NCI-H187 (cell line): ENCODE measurements at places on chromosomes 5 and 9.

- no peak for DNase-seq
Observed at GRCh38 chr9:77980622-77981021, 51.0 kb downstream of the GNAQ start.

DNA sequence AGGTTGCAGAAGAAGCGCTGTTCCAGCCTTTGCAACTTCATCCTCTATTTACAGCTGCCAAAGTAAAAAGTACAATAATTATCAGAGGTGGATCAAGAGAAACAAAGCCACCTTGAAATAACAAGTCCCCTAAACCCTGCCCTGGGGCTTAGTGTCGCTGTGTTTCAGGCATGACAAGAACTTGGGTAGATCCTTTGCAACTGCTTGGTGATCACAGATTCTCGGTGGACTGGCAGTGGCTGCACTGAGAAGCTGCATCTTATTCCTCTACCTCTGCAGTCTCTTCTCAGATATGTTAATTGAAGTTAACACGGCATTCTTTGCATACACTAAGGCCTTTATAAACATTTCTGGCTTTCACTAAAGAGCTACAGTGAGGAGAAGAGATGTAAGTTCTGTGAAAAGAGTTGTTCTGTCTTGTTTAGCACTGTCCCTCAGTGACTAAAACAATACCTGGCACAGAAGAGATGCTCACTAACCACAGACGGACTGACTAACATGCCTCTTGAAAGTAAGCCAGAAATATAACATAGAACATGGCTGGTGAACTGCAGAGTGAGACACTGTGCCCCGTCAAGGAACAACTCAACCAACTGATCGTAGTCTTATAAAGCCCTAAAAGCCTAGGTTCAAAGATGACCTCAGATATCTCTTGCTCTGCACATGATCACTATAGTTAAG, 144.2 kb downstream of the MLLT3 start:
- DNase-seq, result no peak

DNA sequence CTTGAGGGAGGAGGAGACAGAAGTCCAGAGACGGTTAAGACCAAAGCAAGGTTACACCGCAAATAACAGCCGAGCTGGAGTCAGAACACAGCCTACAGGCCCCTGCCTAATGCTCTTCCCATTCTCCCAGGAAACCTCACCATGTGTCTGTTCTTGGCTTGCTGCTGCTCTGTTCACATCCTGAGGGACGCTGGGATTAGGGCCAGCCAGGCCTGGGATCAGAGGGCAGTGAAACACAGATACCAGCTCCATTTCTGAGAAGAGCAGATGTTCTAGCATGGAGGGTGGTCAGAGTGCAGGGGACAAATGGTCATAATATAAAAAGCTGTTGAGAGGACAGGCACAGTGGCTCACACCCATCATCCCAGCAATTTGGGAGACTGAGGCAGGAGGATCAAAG, 124.8 kb upstream of the LARP1 start:
- no peak for DNase-seq

GRCh38 chr9:87763286-87763685, 37.4 kb downstream of the CTSL start:
- no peak for DNase-seq

DNA sequence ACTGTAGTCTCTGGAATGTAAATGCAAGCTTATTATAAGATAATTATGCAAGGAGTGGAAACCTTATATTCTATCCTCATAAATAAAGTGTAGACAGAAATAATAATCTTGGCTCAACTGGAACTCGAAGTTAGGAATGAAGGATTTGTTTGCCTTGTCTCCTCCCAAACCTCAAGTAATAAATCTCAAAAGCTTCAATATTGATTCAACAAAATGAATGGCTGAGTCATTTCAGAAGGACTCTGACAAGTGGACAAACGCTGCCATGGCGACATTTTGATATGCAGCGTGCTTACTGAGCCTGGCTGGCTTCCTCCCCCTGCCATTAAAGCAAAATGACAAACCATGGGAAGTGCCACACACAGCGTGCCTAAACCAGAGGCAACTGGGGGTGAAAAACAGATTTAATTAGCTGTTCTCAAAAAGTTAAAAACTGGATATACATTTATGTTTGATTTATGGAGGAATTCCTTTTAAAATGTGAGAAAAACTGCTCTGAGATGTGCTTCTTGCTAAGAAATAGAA, 10.5 kb upstream of the ADGRV1 start:
- no peak for DNase-seq

DNA sequence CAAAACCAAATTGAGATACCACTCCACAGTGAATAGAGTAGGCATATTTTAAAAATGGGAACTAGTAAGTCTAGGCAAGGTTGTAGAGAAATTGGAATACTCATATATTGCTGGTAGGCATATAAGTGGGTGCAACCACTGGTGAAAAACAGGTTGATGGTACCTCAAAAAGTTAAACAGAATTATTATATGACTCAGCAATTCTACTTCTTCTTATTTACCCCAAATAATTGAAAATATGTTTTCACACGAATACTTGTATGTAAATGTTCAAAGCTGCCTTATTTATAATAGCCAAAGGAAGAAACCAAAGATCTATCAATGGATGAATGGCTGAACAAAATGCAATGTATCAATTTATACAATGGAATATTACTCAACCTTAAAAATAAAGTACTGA, 79.1 kb downstream of the CDH9 start:
- no peak for DNase-seq

DNA sequence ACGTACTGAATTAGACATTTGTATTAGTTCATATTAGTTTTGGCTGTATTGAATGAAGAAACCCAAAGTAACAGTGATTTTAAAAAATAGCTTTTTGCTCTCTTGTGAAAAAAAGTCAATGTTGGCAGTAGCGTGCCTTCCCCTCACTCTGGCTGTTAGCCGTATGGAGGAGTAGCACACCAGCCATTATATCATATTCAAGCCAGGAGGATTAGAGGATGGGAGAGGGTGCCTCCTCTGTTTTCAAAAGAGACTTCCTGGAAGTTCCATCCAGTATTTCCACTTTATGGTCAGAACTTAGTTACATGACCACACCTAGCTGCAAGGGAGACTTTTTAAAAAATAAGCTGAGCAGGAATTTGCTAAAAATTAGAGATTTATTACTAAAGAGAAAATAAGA, 41.2 kb downstream of the GPR21 start:
- DNase-seq, result no peak

- DNase-seq, result no peak
Observed at GRCh38 chr5:59171131-59171530, 588.3 kb downstream of the RAB3C start.

DNA sequence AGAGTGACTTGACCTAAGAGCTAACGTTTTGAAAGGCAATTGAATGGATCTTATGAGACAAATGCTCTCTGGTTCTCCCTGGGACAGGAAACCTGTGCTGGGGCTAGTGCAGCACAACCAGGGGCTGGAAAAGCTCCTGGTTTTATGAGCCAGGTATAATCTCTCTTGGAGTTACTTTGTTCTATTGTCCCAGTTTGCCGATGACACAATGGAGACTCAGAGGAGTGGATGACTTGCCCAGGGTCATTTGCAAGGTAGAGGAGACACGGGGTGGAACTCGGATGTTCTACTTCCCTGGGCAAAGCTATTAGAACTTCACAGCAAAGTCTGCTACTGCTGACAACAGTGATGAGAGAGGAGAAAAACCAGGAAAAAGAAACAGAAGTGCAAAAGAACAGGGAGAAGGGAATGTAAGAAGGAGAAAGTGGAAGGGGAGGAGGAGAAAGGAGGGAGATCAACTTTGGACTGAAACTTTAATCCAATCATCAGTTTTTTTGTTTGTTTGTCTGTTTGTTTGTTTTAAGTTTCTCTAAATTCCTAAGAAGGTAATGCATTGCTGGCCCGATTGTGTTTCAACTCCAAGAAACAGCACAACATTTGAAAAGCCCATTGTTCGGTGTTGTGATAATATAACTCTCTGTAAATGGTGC, 7.4 kb upstream of the GSN start:
- DNase-seq, result no peak

DNA sequence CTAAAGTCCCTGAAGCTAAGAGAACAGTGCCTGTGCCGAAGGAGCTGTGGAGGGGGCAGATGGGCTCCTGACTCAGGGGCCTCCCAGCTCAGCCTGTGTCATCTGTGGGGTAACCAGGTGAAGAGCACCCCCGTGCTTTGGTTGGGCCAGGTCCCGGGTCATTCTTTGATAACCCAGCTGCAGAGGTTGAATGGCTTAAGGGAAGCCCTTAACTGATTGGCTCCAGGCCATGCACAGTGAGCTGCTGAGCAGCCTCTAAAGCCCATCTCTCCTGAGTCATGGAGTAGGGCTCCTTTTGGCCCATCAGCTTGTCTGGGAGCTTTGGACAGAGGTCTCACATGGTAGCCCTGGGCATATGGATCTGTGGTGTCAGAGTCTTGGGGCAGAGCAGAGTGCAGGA, 28.7 kb downstream of the COL27A1 start:
- no peak for DNase-seq

GRCh38 chr5:156560002-156560401, 233.0 kb downstream of the SGCD start:
- DNase-seq, result no peak

DNA sequence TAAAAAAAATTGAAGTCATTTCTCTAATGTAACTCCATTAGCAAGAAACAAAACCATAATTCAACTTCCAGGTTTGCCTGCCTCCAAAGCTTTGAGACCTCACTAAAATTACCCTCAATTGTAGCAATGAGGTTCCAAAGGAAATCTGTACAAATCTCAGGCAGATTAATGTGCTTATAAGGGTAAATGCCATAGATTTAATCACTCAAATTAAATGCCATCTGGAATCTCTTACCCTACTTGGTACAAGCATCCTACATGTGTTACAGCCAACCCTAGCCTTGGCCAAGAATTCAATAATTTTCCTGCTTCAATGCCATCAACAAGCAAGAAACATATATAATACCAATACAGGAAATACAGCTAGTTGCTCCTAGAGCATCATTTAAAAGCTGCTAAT, 452.8 kb downstream of the RAB3C start:
- DNase-seq, result no peak

DNA sequence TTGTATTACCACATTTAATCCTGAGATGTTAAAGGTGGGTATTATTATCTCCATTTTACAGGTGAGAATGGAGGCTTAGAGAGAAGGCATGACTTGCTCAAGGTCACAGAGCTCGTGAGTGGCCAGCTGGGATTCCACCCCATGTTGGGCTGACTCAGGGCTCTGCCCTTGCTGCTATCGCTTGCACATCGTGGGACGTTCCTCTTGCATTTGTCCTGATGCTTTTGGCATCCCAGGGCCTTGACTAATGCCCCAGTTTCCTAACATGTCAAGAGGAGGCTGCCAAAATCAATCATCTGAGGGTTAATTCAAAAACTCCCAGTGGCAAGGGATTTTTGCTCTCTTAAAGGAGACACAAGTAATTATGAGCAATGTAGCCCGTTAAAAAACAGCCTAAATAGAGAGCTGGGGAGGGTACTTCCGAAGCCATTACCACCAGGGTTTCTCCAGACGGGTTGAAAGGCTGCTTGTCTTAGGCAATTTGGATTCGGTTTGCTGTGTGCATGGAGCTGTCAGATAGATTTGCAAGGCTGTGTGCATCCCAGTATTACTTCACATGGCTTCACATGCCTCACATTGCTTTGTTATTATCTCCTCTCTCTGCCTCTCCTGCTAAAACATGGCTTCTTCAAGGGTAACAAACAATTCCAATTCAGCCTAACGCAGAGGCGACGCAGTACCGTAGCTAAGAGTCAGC, 347.4 kb downstream of the DRD1 start:
- DNase-seq, result no peak

- no peak for DNase-seq
Observed at GRCh38 chr9:37382161-37382981, 40.1 kb upstream of the GRHPR start.

- DNase-seq, result no peak
Observed at GRCh38 chr9:131329241-131329641, 39.7 kb downstream of the PLPP7 start.

GRCh38 chr9:9917400-9917799, 695.4 kb downstream of the PTPRD start:
- DNase-seq, result no peak

DNA sequence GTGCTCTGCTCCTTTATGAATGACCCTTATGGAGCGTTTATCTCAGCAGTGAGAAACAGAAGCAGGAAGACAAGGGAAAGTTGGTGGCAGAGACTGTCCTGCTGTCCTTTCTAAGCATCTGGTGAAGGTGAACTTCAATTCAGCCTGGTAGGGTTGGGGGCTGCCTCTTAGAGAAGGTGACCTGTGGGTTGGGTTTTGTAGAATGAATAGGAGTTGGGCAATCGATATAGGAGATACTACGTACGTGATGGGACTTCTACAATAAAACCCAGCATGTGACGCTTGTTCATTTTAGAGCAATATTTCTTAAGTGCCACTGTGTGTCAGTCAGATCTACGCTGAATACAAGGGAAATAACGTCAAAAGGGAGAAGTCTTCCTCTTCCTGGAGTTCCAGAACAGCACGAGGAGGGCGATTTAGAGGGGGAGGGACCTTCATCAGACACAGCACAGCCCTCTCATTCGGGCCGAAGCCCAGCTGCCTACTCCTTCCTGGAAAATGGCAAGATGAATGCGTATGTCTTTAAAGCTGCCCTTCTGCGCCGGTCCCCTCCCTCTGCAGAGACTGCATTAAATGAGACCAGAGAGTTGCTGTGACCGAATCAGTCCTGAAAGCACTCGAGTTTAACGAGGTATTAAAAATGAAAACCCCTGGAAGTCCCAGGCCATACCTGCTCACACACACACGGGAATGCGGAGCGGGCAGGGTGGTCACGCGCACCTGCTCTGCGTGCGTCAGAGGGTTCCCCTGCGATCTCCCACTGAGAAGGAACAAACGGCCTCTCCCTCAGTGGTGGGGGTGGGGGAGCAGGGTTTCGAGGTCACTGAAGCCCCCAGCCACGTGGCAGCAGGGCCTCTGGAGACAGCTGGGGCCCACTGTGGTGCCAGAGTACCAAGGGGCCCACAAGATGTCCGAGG, 85.3 kb upstream of the SARDH start:
- no peak for DNase-seq

- no peak for DNase-seq
Observed at GRCh38 chr5:173155912-173156311, 11.6 kb downstream of the BNIP1 start.

DNA sequence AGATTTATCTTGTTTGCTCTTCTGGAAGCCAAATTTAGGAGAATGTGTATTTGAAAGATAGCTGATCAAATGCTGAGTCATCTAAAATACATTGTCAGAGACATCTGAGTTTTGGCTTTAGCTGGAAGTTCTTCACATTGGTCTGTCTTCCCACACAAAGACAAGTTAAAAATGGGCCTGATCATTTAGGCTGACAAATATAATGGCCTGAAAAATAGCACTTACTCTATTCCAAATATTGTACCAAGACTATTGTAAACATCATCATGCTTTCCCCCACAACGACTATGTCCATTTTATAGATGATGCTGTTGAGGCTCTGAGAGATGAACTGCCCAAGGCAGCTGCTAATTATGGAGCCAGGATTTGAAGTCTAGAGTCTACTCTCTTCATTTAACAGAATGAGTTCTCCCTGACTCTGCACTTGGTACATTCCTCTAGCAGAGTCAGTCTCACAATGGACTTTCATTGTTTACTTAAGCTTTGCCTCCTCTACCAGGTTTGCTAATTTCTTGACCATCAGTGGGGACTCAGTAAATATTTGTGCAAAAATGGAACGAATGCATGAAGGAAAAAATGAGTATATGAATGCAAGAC, 619.4 kb upstream of the KLF4 start:
- DNase-seq, result no peak
